ENCODE measurements at places on chromosomes 6 and 20. TPM values are rescaled to one million over a fixed set of nuclear protein-coding genes. Genes with fewer than 3 reads are reported as not detected.

ZBP1 gene
- not detected for total RNA-seq

FAM217A gene
- not detected for total RNA-seq

MUCL3 gene
- not detected for total RNA-seq

TRIM38 gene
- 15.0 TPM for total RNA-seq

NKX2-4 gene
- total RNA-seq, result 1.8 TPM

CRISP1 gene
- not detected for total RNA-seq

CLPSL2 gene
- total RNA-seq, result not detected

NKX2-2 gene
- not detected for total RNA-seq
